ENCODE measurements at places on chromosomes 6 and 20.

DNA sequence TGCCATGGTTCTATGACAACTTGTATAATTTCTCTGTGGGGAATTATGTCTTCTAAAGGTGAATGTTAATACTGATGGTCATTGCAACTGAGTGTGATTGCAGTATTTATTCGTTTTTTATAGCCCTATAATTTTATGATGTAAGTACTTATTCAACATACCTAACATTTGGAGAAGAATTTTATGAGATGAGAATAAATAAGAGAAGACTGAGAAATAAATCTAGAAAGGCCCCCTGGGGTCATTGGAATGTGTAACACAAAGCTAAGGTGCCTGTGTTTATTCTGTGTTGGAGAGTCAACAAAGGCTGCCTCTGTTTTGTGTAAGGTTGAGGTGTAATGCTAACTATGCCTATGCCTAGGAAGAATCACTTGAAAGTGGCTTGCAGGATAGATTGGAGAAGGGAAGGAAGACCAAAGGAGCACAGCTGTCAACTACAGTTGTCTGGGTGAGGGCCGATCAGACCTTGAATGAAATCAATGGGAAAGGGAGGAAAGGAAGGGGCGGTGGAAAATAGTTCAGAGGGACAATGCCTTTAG is 1076.7 kb downstream of the KIF16B start:
- no peak for DNase-seq

GRCh38 chr20:11754451-11754850 is 163.2 kb upstream of the BTBD3 start:
- no peak for DNase-seq

DNA sequence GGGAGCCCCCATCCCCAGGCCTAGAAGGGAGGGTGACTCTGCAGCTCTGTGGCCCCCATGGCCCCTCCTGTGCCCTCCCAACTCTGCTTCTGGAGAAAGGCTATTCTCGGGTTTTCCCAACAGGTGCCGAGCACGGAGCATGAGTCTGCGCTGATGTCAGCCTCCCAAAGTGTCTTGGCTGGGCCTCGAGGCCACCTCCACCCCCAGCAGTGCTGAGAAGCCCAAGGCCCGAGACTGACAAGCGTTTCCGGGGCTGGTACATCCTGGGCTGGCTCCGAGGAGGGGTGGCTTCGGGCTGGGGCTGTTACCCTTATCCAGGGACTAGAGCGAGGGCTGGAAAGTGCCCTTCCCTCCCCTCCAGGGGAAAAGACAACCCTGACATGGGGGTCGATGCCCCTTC is 60.2 kb upstream of the GATA5 start:
- DNase-seq = no peak

DNA sequence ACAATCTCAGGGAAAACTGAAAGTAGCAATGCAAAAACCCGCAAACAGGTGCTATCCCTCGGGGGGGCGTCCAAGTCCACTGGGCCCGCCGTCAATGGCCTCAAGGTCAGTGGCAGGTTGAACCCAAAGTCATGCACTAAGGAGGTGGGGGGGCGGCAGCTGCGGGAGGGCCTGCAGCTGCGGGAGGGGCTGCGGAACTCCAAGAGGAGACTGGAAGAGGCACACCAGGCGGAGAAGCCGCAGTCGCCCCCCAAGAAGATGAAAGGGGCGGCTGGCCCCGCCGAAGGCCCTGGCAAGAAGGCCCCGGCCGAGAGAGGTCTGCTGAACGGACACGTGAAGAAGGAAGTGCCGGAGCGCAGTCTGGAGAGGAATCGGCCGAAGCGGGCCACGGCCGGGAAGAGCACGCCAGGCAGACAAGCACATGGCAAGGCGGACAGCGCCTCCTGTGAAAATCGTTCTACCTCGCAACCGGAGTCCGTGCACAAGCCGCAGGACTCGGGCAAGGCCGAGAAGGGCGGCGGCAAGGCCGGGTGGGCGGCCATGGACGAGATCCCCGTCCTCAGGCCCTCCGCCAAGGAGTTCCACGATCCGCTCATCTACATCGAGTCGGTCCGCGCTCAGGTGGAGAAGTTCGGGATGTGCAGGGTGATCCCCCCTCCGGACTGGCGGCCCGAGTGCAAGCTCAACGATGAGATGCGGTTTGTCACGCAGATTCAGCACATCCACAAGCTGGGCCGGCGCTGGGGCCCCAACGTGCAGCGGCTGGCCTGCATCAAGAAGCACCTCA is 166.3 kb downstream of the DTNBP1 start:
- DNase-seq = no peak

DNA sequence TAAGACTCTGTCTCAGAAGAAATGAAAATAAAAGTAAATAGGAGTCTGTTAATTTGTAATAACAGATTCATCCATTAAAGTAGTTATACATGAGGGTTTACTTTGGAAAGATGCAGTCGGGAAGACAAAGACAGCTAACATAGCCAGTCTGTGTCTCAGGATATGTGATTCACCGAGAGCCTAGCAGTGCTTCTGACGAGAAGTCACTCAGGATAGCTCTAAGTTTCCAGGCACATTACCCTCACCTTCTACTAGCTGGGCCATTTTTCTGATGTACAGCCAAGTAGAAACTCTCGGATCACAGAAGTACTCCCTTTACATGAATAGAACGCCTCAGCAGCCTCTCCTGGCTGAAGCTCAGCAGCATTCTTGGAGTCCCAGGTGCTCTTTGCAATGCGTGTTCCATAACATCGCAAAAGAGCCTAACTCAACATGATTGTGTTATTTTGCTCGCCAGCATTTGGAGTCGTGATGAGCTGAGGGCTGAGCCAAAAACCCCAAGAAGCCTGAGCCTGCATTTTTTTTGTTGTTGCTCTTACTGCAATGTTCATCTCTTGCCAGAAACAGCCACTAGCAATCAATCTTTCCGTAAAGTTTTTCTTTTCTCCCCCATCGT is 22.4 kb upstream of the TASP1 start:
- DNase-seq = no peak

GRCh38 chr20:38065764-38066375 is 32.3 kb downstream of the RPRD1B start:
- no peak for DNase-seq
